ENCODE measurements at places on chromosomes 11 and 22.

DNA sequence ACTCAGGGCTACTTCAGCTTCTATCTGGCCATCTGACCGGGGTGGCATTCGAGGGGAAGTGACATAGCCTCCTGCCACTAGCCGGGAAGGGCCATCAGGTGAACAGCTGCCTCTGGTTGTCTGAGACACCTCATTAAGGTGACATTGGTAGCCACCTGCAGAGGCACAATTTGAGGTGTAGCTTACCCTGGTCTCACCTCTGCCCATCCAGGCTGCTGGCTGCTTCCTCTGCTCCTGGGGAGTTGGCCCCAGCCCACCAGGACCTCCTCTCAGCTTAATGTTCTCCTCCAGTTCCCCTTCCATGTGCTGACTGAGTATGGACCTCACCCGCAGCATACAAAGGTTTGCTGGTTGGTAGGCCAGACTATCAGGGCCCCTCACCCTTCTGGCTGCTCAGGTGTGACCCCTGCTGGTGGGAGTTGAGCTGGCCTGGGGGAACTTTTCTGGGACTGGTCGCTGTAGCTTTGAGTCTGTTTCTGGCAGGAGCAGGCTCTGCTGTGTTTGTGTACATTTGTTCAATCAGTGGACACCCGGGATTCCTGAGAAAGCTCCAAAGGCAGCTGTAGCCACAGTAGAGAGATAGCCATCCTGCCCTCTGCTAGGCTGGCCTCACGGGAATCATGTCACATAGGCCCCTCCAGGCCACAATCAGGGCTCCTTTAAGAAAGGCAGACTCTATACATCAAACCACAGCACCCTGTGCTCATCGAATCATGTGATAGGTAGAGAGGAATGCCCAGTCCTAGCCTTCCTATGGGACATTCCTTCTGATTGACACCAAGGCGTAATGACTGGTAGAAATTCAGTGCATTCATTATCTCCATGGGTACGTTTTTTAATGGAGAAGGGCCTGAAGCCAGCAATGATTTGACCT, 295.1 kb upstream of the PLET1 start:
- DNase-seq: peak; percentile 32

DNA sequence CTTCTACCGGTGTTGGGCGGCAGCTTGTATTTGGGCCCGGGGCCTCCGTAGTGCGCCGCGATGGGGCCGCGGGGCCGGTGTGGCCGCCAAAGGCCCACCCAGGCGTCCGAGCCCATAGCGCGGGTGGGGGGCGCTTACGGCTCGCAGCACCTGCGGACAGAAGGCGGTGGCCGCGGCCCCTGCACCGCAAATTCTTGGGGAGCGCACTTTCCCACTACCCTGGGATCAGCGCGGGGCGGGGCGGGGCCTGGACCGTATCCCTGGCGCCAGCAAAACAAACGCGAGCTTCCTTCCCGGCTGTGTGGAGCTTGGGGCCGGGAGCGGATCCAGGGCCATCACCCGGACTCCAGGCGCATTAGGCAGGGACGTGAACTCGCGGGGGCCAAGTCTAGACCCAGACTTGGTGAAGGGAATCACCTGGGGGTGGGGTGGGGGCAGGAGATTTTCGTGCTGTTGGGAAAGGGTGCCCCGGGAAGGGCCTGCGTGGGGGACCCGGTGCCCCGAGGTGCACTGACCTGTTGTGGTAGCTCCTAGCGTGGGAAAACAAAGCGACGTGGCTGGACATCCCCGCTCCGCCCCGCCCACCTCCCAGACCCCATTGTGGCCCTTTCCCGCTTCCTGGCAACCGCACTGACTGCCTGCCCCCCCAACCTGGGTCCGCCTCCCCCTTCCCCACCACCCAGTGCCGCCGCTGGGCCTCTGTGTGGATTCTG, 2.3 kb upstream of the TYMP start:
- no peak for DNase-seq

GRCh38 chr22:27032091-27032761, 374.8 kb downstream of the MIAT start:
- no peak for DNase-seq

- no peak for DNase-seq
Measured at GRCh38 chr22:24471570-24471969, 23.6 kb upstream of the UPB1 start.

DNA sequence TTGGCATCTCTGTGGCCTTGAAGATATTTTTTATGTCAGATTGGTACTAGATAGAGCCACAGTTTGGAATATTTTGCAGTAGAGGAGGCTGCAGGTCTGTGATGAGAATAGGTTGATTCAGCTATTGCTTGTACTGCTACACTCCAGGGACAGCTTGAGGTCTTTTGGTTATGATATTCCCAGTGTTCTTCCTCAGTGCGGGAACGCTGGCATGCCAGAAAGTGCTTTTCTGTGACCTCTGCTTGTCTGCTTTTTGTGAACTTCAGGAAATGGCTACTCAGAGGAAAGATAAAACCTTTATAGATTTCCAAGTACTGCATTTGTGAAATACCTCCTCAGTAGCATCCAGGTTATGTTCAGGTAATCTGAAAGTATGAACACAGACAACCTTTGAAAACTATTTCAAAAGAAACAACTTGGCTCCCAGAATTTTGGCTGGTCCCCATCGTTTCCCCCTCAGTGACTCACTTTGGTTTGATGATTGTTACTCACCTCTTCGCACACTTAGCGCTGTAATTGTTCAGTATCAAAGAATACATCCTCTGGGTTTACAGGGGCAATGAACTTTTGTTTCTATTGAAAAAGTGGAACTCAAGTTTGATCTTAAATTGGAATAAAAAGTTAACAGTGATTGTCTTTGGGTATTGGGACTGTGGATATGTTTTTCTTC, 191.4 kb downstream of the HIPK3 start:
- DNase-seq: no peak

Data from memory B cell (primary cell).